NCI-H1694 treated with DMSO at 0.1 percent for 48 hours (cell line): ENCODE measurements at places on chromosomes 11 and 22.

DNA sequence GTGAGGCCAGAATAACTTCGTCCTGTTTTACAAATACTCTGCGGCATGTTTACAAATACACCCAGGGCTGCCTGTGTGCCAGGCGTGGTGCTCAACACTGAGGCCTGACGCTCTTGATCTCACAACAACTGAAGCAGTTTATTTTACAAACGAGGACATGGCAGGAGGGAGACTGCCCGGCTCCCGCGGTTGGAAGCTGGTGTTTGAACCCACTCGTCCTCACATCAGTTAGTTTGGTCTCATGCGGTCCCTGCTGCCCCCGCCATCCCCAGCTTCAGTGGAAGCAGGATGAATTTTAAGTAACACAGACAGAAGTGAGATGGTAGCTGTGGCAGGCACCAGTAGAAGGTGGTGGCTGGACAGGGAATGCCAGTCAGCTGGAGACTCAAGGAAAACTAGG lies 16.4 kb downstream of the KIAA0930 start:
- no peak for DNase-seq

- no peak for DNase-seq
Observed at GRCh38 chr22:47061226-47061625, 298.8 kb downstream of the TBC1D22A start.

DNA sequence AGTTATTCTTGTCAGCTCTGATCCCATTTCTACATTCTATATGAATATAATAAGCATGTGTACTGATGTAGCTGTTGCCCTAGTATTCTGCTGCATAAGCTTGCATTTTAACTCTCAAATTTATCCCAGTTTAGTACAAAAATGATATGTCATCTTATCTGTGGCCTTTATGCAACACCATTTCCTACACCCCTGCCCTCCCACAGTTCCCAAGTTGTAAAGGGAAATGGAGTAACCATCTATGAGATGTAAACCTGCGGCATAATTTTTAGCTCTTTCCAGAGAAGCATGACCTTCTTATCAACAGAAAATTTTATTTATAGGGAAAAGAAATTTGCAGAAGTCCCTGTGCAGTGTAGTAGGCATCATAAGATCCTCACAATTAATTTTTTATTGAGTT lies 18.9 kb upstream of the CARD18 start:
- no peak for DNase-seq

GRCh38 chr22:45879552-45879949 lies 97.4 kb downstream of the WNT7B start:
- no peak for DNase-seq

- DNase-seq, result no peak
Observed at GRCh38 chr11:12743834-12744449, 69.7 kb downstream of the TEAD1 start.

DNA sequence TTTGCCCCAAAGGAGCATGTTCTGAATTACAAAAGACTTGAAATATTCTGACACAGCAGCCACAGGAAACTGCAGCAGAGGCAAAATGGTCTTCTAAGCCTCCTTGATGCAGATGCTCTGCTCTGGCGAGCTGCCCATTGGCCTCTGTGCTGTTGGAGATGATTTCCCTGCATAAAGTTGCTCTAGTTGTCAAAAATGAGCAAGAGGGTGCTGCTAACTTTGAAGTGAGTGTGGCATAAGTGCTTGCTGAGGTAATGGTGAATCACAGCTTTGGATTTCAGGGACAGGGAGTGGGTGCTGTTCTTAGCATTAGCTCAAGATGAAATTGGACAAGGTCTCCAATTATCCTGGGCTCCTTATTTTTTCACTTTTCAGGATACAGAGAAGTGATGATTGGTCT lies 435.4 kb downstream of the TMEM135 start:
- DNase-seq, result no peak

DNA sequence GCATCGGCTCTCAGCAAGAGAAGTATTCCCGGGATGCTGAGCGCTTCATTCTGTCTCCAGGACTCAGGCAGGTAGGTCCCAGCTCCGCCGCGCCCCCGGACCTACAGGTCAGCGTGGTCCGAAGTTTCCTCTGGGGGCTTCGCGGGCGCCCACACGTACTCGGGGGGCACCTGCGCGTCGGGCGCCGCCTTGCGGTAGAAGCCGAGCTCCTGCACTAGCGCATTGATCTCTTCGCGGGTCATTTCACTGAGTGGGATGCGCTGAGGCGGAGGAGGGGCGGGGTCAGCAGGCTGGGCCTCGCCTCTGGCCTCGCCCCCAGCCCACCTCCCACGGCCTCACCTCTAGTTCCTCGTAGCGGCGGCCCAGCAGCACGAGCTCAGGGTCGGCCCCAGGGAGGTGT lies 2.5 kb downstream of the SELENOM start:
- no peak for DNase-seq

GRCh38 chr11:96199563-96200025 lies 143.4 kb downstream of the MAML2 start:
- no peak for DNase-seq

- no peak for DNase-seq
Observed at GRCh38 chr11:26333906-26334305, 2.0 kb downstream of the ANO3 start.

GRCh38 chr22:38757464-38757757 lies 1.6 kb upstream of the SUN2 start:
- no peak for DNase-seq

- no peak for DNase-seq
Observed at GRCh38 chr22:39991159-39991860, 3.4 kb upstream of the FAM83F start.

- no peak for DNase-seq
Observed at GRCh38 chr11:72678524-72678923, 4.3 kb upstream of the PDE2A start.

GRCh38 chr11:88744140-88744539 lies 321.6 kb downstream of the GRM5 start:
- no peak for DNase-seq

DNA sequence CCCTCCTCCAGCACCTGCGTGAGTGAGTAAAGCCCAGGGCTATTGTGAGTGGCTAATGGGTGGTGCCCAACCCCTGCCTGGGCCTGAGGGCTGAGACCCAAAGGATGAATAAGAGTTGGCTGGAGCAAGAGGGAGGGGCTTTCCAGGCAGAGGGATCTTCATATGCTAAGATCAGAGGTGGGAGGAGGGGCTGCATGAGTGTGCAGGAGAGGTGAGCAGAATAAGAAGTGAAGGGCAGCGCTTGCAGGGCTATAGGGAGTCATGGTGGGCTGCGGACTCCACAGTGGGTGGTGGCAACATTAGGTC lies 3.9 kb downstream of the EMID1 start:
- DNase-seq, result no peak
